Activated CD8-positive, alpha-beta memory T cell treated with anti-CD3 and anti-CD28 coated beads for 48 hours (primary cell): ENCODE measurements at places on chromosomes 3 and 15.

GRCh38 chr3:107710851-107711250 lies 188.1 kb downstream of the BBX start:
- DNase-seq, result no peak

GRCh38 chr15:48467801-48468200 lies 136.6 kb downstream of the DUT start:
- DNase-seq, result no peak

GRCh38 chr15:81327516-81327915 lies 3.6 kb upstream of the STARD5 start:
- DNase-seq, result no peak

DNA sequence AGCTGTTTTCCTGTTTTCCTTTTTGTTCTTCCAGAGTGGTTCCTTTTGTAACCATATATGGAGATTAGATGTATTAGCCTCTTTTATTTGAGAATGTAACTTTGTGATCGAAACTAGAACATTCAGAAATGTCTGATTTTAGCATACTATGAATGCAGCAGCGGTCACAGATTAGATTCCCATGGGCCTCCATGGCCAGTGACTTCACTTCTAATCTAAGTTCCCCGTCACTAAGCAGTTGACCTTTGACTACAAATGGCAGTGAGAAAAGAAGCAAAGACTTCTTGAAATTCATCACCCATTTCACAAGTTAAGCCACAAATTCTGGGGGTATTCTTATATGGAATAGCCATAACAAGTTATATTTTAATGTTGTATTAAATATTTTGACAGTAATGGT lies 114.6 kb upstream of the FLNB start:
- no peak for DNase-seq

DNA sequence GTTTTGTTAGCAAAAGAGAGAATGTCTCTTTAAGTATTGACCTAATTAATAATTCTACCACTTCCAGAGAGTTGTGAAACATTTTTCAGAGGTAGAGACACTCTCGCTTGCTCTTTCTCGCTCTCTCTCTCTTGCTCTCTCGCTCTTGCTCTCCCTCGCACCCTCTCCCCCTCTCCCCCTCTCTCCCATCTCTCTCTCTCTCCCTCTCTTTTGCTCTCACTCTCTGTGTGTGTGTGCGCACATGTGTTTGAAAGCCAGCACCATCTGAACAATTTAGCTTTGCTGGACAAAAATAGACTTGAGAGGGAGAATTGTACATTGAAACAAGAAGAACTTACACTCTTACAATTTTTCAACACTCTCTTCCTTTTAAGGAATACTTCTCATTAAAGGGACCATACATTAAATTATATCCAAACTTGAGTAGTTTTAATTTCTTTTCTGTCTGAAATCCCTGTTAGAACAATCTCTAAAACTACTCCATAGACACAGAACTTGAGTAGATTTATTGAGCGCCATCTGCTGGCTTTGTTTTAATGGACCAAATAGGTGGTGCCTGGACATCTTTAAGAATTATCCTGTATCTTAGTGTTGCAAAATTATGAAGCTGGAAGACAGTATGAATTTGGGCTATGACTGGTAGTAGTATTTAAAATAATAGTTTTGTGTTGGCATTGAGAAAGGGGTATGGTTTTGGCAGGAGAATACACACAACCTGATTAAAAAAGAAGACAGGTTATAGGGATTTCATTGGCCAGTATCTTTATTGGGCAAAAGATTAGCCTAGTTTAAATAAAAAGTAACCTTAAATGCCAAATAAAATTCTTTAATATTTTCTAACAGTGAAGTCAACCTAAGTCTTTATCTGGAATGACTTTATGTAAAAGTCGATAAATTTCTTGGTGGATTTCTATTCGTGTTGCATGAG lies 124.6 kb downstream of the AKAP13 start:
- no peak for DNase-seq

GRCh38 chr3:48042071-48042760 lies 26.0 kb upstream of the MAP4 start:
- DNase-seq, result no peak

DNA sequence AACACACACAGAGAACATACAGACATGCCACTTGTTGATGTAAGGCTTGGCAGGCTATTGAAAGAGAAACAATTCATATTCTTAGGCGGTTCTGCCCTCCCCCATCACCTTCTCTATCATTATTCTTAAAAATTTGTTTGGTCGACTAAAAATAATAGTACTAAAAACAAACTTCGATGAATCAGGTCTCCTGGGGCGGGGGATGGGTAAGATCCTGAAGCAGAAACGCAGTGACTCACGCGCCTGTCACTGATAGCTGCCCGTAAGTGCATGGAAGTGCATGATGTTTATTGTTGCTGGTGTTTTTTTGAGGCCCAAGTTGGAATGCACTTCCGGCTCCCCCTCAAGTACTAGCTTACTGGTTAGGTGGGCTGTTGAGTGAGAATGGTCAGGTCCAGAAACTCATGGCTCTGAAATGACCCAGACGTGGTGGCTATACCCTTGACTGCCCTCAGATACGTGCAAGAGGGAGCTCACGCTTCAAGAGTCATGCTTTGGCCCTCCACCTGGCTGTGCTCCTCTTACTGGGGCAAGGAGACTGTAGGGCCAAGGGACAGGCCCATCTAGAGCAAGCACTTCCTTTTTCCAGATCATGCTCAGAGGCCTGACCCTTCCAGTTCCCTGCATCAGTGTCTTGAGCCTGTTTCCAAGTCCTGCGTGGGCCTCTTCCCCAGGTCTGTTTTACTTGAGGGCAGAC lies 10.9 kb downstream of the SMAD3 start:
- DNase-seq, result no peak

- no peak for DNase-seq
Observed at GRCh38 chr3:50405249-50405648, 45.9 kb upstream of the TMEM115 start.

GRCh38 chr3:180802837-180803236 lies 109.6 kb upstream of the FXR1 start:
- no peak for DNase-seq

GRCh38 chr3:57158325-57158724 lies 6.8 kb downstream of the IL17RD start:
- DNase-seq, result no peak

GRCh38 chr3:111592936-111593335 lies 2.2 kb downstream of the ZBED2 start:
- DNase-seq, result no peak

DNA sequence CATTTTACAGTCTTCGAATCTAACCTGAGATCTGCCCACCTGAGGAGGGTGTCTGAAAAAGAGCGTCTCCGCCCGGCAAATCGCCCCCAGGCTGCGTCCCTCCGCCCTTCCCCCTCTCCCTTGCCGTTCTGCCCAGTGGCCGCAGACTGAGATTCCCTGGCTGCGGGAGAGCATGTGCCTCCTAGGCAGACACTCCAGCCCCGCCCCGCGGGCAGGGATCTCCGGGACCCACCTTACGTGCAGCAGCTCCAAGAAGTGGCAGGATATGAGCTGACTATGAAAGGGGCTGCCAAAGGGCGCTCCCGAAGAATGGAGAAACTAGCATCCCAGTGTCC lies 2.7 kb upstream of the WNT5A start:
- DNase-seq, result no peak

- DNase-seq, result no peak
Observed at GRCh38 chr3:138011722-138012121, 1.8 kb downstream of the CLDN18 start.
